ENCODE measurements at places on chromosomes 4 and X. TPM values are rescaled to one million over a fixed set of nuclear protein-coding genes. Genes with fewer than 3 reads are reported as not detected.

GRCh38 chr4:42624551-42624950, 32.4 kb downstream of the ATP8A1 start:
- DNase-seq: no peak

ANKRD17 gene
- 55.2 TPM for total RNA-seq

DNA sequence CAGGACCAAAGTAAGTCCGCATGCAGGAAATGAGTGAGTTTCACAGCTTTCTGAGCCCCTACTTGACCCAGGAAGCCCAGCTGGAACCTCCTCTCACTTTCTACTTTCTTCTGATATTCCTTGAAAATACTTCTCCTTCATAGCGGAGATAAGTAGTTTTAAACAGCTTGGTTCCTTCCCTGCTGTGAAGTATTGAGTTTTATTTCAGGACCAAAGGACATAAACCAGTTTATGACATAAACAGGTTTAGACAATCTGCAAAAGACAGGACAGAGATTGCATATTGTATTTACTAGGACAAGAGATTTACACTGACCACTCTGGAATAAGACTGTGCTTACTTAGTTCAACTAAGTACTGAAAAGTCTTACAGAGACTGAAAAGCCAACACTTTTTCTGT, 54.8 kb downstream of the PAGE2 start:
- no peak for DNase-seq

FAT4 gene
- total RNA-seq: 44.0 TPM

MAGEE1 gene
- total RNA-seq: 4.6 TPM

GASK1B gene
- 37.0 TPM for total RNA-seq

DNA sequence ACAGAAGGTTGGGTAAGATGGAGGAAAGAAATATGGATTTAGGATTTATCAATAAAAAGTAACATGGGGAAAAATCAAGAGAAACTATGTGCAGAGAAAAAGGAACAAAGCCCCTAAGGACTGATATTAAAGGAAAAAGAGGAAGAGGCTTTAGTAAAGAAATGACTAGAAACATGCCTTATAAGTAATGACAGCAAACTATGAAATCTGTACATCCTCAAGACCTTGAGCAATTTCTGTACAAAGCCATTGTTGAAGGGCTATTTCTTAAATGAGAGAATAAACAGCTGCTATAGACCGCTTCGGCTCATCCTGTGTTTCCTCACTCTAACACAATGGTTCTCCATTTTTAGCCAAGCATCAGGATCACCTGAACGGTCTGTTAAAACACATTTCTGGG, 180.3 kb upstream of the ATOH1 start:
- no peak for DNase-seq

HAND2 gene
- 114 TPM for total RNA-seq

- DNase-seq: no peak
These were observed 103.8 kb upstream of the MID1IP1 start for GRCh38 chrX:38697461-38697860.

CENPVL2 gene
- not detected for total RNA-seq

- DNase-seq: no peak
These were observed 4.6 kb downstream of the BGN start for GRCh38 chrX:153499341-153499740.

DNA sequence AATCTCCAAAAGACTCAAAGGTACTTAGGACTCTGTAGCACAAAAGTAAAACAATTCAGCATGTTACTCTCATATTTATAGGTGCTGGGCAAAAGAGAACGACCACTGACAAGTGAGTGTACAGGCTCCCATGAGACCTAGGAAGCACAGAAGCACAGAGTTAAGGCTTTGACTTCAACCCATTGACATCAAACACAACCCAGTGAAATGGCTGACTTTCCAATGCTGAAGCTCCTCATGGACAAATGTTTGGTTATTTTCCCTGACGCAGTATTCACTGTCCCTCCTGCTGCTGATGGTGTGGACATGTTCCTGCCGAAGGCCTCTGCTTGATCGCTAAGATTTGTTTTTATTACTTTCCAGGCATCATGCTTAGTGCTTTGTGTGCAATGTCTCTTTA, 148.7 kb downstream of the TSPAN5 start:
- DNase-seq: no peak

NAA11 gene
- not detected for total RNA-seq

DNA sequence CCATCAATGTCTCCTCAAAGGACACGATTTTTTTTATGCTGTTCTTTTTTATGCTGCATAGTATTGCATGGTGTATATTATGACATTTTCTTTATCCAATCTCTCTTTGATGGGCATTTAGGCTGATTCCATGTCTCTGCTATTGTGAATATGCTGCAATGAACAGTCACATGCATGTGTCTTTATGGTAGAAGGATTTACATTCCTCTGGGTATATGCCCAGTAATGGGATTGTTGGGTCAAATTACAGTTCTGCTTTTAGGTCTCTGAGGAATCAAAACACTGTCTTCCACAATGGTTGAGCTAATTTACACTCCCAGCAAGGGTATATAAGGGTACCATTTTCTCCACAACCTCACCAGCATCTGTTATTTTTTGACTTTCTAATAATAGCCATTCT, 113.9 kb downstream of the GRIA3 start:
- no peak for DNase-seq

DNA sequence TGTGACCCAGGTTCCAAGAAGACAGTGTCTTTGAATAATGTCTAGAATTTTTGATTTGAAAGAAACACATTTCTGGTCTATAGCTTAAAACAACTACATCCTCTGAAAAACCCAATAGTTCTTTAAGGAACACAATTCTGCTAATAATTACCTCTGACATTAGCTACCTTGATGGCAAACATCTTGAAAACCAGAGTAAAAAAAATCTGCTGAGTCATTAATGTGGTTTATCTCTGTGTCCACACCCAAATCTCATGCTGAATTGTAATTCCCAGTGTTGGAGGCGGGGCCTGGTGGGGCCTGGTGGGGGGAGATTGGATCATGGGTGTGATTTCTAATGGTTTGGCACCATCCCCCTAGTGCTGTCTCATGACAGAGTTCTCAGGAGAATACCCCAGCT, 1233.8 kb downstream of the NLGN4X start:
- no peak for DNase-seq

PPEF1 gene
- total RNA-seq: 0.29 TPM

DNA sequence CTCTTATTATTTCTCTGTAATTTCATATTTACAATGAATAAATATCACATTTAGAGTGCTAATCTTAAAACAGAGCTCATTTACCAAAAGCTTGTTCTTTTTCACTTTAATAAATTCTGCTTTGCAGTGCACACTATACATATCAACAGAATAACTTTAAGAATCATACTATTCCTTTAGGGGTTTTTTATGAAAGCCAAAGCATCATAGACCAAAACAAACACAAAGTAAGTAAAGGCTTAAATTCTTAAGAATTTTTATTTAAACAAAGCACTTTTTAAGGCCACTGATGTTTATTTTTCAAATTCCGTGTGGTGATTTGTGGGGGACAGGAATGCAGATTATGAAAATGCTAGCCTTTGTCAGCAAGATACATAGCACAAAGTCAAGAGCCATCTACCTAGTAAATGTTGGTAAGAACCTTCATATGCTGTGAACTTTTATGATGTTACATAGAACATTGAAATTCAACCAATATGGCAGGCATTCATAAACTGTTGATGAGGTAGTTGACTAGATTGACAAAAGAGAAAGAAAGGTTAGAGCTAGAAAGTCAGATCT, 17.8 kb downstream of the TIGD2 start:
- DNase-seq: no peak

- DNase-seq: no peak
These were observed 12.4 kb downstream of the SMIM20 start for GRCh38 chr4:25926462-25926861.

DNA sequence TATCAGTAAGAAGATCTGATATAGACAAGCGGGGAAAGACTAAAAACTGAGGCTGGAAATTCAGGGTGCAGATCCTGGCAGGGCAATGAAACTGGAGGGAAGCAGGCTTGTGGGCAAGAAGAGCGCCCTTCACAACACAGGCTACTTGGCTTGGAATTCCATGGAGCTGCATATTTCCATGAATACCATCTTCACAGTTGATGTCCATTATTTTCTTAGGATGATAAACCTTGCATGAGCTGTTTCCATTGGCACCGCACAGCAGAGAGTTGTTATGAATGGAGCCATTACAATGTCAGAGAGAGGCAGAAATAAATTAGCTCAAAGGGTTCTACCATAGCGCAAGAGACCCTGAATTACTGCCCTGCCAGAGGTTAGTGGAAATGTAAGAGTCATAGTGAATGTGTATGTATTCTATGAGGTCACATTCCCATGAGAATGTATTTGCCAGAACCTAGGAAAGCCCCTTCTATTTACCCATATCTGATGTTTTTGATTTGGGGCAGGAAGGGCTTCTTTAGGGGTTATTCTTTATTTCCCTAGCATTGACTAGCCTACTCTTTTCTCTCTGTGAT, 215.6 kb downstream of the PALLD start:
- no peak for DNase-seq

- no peak for DNase-seq
These were observed 83.5 kb upstream of the PLAC1 start for GRCh38 chrX:134741746-134742145.

GRCh38 chrX:13933352-13933751, 96.3 kb downstream of the GEMIN8 start:
- no peak for DNase-seq

DNA sequence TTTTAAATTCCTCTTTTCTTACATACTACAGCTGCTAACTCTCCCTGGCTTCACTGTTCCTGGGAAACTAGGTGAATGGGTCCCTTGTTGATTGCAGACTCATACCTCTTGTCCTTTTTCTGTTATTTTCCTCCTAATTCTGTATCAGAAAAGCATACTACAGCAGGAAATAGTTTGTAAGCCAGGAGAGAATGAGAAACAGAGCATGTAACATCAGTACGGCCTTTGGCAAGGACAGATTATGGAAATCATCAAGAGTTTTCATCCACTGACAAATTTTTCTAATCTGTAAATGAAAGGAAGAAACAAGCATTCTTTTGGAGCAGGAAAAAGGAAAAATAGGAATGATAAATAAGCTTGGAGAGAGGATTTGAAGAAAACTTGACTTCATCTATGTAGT, 239.2 kb downstream of the ANTXR2 start:
- DNase-seq: no peak

- no peak for DNase-seq
These were observed 64.8 kb downstream of the MAD2L1 start for GRCh38 chr4:120001850-120002249.

- DNase-seq: no peak
These were observed 216.8 kb downstream of the AFAP1 start for GRCh38 chr4:7722766-7723387.

- no peak for DNase-seq
These were observed 18.0 kb upstream of the CYP2U1 start for GRCh38 chr4:107913283-107913899.

DNA sequence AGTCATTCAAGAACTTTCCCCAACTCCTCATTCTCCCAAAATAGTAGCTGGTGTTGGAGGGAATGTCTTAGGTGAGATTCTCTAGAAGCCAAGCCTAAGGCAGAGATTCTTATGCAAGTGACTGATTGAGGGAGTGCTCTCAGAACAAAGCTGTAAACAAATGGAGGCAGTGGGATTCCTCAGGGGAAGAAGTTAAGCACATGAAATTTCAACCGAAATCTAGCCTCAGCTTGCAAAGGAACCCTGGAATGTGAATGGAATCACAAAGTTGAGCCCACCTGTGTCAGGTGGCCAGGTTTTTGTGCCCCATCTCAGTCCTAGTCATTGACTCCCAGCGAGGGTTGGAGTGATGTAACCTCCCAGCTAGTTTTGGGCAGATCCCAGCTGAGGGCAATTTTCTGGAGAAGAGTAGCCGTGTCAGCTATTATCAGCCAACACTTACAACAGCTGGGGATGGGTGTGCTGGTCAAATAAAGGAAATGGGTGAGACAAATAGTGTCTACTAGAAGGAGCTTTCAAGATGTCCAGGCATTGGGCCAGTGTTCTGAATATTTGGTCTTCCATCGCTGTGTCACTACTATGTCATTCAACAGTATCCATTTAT, 29.7 kb upstream of the FGF2 start:
- DNase-seq: no peak

- DNase-seq: no peak
These were observed 182.2 kb upstream of the TEX13C start for GRCh38 chrX:125137521-125137920.

- no peak for DNase-seq
These were observed 508.9 kb upstream of the FTHL17 start for GRCh38 chrX:31580726-31581125.

GRCh38 chr4:187576751-187577150, 418.8 kb upstream of the ZFP42 start:
- DNase-seq: no peak

CLDN22 gene
- total RNA-seq: not detected

IGFBP7 gene
- 1,070 TPM for total RNA-seq

ARMCX2 gene
- 15.0 TPM for total RNA-seq

COX7B2 gene
- total RNA-seq: not detected

EXOC1L gene
- total RNA-seq: not detected

- DNase-seq: no peak
These were observed 38.0 kb downstream of the MAGEE2 start for GRCh38 chrX:75746891-75747639.

SPANXN5 gene
- total RNA-seq: not detected

SAGE1 gene
- total RNA-seq: not detected

DNA sequence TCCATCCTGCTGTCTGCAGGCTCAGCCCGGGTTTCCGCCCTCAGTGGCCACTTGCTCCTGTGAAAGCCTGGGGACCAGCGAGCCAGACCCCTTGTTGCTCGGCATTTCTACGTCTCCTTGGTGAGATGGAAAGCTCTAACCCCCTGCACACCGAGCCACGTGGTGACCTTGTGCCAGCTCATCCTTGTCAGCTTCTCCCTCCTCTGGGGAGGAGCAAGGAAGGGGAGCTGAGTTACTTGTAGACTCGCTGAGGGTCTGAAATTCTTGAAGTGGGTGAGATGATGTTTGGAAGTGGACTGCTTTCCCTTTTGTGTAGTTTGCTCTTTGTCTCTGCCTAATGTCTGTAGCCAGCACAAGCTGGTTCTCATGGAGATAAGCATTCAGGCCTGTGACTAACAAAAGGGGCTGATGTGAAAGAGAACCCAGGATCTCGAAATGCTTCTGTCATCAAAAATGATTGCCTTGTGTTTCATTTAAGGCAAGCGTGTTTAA, 29.3 kb downstream of the RGS12 start:
- no peak for DNase-seq

GRCh38 chrX:142671036-142671435, 354.7 kb upstream of the SPANXN4 start:
- no peak for DNase-seq

GRCh38 chrX:24085101-24085500, 30.3 kb downstream of the EIF2S3 start:
- no peak for DNase-seq

- no peak for DNase-seq
These were observed 33.2 kb downstream of the HMX1 start for GRCh38 chr4:8838296-8838960.

IDS gene
- 80.2 TPM for total RNA-seq

KLHL34 gene
- total RNA-seq: not detected

TEC gene
- 2.2 TPM for total RNA-seq

Data from esophagus muscularis mucosa (tissue), 4 donors.